NCI-H1694 (cell line): ENCODE measurements at places on chromosomes 12 and 14.

DNA sequence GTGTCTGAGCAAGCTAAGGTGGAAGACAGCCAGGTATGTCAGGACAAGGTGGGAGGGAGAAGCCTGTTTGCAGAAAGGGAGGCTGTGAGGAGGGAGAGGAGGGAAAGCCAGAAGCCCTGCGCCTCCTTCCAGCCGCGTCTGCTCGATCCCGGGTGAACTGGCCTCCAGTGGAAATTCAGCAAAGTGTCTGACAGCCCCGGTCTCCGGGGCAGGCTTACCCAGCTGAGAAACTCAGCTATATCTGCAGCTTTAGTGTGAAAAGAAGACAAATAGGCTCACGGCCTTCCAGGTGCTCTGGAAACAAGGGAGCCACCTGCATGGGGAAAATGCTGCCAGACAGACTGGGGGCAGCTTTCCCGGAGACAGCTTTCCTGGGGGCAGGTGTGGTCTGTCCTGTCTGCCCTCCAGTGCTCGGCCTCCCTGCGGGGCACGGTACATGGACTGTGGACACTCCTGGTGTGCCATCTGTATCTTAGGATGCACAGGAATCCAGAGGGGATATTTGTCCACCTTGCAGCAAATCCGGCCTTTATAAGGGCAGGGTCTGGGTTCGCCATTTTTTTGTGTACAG, 6.3 kb downstream of the RFLNA start:
- no peak for DNase-seq

GRCh38 chr12:49843411-49843810, 505 bp upstream of the BCDIN3D start:
- no peak for DNase-seq

- DNase-seq: no peak
Measured at GRCh38 chr14:70050136-70050535, 138.6 kb downstream of the SLC8A3 start.

- DNase-seq: no peak
Measured at GRCh38 chr12:56082967-56083366, 3.0 kb downstream of the ERBB3 start.

DNA sequence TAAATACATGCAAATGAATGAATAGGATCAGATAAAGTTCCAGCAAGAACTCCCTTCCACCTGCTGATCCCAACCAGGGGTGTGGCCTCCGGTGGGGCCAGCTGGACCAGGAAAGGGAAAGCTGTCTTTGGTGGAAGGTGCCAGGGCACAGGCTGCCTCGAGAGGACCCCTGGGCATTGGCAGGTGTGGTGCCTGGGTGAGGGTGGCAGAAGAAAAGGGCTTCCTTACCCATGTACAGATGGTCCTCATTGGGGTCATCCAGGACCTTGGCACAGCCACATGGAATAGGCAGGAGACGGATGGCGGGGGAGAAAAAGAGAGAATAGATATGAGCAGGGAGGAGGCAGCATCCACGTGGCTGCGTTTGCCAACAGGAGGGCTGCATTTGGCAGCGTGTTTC, 36.4 kb downstream of the CAMKK2 start:
- DNase-seq: no peak

GRCh38 chr12:110591451-110592051, 8.4 kb upstream of the PPTC7 start:
- no peak for DNase-seq

GRCh38 chr12:116709768-116710167, 28.1 kb downstream of the SPRING1 start:
- DNase-seq: no peak
